T-helper 9 cell (primary cell): ENCODE measurements at places on chromosomes 4 and X.

DNA sequence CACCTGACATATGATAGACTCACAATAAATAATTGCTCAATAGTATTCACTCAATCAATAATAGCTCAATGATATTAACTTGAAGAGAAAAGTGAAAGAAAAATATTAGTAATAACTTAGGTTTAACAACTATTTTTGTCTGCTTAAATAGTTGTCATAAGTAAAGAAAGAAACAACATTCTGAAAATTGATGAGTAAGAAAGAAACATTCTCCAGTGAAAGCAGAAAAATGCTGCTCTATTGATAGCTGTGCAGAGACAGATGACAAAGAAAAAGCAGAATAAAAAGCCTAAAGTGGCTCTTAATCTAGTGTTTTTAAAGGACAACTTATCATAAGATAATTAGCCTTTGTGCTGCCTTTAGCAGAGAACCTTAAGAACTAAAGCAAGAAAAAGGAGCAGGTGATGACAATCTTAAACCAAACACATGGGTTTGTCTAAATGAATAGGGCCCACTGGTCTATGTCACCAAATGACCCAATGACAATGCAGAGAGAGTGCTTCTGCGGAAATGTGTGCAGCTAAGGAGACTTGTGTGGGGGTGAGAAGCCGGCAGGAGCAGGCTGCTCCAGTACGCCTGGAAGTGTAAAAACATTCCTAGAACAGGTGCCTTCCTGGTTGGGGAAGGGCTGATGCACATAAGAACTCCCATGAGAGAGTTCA lies 13.2 kb downstream of the HS3ST1 start:
- no peak for DNase-seq

- DNase-seq = no peak
These were observed 11.4 kb downstream of the TMSB4X start for GRCh38 chrX:12986164-12986779.

DNA sequence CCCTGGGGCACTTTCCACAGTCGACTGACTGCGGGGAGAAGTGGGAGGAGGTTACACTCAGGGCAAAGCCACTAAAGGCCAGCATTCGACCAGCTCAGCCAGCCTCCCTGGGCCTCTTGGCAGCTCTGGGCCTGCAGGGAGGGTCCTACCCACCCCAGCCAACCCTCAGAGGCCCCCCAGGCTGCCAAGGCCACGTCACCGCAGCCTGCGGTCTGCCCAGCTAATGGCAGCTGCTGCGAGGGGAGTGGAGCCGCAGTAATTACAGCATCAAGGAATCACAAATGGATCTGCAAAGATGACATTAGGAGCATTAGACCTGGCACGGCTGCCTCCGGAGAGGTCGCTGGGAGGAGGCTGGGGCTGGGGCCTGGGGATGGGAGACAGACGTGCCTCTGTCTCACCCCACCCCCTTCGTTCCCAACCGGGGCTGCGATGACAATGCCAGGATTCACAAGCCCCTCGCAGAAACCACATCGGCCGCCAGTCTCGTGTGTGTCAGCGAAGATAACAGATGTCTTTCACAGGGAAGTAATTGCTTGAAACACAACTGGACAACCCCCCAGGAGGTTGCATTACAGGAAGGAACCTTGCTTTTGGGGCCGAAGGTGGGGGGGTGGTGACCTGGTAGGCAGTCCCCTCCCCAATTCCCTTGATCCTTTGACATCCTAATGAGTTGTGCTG lies 367.6 kb downstream of the BCOR start:
- no peak for DNase-seq

DNA sequence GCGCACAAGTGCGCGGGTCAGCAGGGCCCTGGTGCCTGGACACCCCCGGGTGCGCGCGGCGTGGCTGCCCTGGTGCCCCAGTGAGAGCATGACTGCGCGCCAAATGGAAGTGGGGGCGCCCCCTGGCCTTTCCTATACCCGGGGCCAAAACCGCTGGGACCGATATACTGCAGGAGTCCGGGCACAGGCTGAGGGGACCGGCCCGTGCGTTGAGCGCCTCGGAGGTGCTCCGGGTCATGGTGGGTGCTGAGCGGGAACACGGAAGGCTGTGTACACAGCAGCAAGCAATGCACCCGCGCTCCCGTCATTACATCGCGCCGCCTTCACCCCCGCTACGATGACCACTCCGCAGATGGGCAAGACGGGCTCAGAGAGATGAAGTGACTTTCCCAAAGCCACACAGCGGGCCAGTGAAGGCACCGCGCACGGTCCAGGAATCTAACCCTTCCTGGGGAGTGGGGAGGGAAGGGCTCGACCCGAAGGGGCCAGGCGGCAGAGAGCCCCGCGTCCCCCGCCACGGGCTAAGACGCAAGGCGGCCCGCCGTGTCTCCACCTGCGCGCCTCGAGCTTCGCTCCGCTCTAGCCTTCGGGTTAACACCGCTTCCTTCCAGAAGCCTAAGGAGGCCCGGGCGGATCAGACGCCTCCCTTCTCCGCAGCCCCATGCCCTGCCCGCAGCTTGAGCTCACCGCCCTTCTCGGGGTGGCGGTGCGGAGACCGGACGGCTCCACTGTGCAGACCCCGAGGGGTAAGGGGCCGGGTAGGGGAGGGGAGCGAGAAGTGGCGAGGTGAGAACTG lies 11.3 kb downstream of the HMX1 start:
- no peak for DNase-seq

- DNase-seq = no peak
These were observed 26.5 kb downstream of the ADH5 start for GRCh38 chr4:99062120-99062519.

GRCh38 chr4:89685277-89685676 lies 151.7 kb downstream of the SNCA start:
- no peak for DNase-seq
